CD14-positive monocyte (primary cell): ENCODE measurements at places on chromosomes 16 and 17. TPM values are rescaled to one million over a fixed set of nuclear protein-coding genes. Genes with fewer than 3 reads are reported as not detected.

DNA sequence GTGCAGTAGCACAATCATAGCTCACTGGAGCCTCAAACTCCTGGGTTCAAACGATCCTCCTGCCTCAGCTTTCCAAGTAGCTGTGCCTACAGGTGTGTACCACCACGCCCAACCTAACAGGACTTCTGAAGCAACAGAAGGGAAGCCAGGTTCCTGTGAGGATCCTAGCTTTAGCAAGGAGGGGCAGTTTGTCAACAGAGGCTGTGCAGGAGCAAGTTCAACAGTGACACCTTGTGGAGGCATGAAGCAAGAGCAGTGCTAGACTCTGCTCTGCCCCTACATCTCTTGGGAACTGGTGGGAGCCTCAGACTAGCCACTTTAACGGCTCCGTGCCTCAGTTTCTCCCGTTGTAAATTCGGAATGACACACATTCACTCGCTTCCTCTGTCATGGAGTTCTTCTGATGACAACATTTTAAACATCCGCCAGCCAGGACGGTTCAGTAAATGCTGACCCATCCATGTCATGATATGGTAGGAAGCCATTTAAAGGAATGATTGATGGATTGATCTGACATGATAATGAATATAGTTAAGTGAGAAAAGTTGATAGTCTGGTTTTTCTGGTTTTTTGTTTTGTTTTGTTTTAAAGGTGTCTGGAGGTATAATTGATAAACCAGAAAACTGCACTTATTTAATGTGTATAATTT is 218.7 kb downstream of the MRTFB start:
- no peak for DNase-seq

DNA sequence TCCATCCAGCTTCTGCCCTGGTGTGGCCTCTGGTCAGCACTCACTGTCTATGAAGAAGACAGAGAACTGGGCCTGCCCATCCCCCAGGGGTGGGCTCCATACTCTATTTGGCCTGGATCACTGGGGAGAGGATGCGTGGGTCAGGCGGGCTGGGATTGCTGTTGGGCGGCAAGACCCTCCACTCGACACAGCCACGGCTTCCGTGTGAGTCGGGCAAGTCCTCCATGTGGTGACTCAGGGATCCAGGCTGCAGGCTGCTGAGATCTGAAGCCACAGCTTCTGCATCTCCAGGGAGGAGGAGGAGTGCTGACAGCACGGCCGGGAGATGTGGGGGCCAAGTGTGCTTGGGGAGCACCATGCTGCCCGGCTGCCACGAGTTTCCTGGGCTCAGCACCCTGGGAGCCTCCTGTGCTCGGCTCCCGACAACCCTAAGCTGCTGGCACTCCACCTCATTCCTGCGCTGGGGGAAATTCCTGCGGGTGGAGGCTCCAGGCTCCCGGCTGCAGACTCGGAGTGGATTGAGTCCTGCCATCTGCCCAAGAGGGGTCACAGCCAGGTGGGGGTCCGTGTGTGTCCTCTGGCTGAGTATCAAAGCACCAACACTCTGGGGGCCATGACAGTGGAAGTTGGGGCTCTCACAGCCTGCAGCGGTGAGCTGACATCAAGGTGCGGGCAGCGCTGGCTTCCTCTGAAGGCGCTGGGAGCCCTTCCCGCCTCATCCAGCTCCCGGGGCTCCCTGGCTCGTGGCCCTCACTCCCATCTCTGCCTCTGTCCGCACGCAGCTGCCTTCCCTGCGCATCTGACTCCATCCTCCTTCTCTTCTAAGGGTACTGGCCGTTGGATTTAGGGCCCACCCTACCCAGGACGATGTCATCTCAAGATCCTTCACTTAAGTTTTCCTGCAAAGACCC is 24.4 kb upstream of the CBFA2T3 start:
- DNase-seq = no peak

ATP2A3 gene
- 46.5 and 48.9 TPM in 2 replicates for polyA plus RNA-seq

- no peak for DNase-seq
Observed at GRCh38 chr17:4163951-4164350, 21.0 kb downstream of the CYB5D2 start.

DNA sequence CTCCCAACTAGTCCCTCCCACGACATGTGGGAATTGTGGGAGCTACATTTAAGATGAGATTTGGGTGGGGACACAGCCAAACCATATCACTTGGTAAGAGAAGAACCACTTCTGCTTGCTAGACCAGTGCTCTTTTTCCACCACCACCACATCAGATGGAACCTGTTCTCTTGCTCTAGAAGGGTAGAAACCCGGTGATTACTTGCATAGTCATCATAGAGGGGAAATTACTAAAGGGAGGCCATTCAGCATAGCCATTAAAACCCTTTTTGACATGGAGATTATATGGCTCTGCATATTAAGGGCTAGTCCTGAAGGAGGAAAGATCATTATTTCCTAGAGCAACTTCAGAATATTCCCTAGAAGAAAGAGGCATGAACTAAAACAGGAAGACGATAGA is 1188.0 kb downstream of the CDH11 start:
- no peak for DNase-seq

MEFV gene
- 74.3 and 78.0 TPM in 2 replicates for polyA plus RNA-seq

DNA sequence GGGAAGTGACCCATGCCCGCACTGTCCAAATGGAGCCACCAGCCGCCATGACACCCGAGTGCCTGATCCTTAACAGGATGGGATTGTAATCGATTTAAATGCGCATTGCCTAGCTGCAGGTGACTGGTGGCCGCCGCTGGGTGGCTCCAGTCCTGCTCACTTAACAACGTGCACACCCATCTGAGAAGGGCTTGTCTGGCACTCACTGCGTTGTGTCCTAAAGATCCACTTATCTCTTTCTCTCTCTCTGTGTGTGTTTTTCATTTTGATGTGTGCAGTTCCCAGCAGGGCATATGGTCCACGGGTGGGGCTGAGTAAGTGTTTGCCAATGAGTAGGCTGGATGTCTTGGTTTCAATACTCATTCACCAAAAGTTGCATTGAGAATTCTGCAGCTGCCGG is 80.6 kb downstream of the IRF8 start:
- no peak for DNase-seq

DNA sequence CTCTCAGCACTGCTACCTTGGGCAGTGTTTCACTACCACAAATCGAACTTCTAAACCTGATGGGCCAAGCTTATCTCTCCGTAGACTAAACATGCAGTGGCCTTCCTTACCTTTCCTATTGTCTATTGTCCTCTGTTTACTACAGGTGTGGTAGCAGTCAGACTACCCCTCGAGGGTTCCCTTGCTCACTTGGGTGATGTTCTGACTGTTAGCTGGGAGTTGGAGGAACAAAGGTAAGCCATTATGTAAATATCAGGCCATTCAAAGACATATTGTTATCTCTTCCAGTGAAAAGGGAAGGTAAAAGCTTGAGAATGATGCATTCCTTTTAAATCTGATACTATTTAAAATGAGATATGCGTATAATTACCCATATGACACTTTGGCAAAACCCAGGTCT is 828.3 kb upstream of the EEF2KMT start:
- no peak for DNase-seq

ANKRD40CL gene
- polyA plus RNA-seq = not detected in 2 replicates

DNA sequence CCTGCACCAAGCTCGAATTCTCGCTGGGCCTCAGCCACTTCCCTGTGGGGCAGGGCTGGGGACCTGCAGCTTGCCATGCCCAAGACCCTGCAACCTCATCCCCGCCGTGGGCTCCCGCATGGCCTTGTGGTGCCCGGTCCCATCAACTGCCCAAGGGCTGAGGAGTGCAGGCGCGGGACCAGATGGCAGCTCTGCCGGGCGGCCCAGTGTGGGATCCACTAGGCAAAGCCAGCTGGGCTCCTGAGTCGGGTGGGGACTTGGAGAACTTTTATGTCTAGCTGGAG is 408.6 kb downstream of the UTP18 start:
- no peak for DNase-seq

NPW gene
- polyA plus RNA-seq = not detected

DNA sequence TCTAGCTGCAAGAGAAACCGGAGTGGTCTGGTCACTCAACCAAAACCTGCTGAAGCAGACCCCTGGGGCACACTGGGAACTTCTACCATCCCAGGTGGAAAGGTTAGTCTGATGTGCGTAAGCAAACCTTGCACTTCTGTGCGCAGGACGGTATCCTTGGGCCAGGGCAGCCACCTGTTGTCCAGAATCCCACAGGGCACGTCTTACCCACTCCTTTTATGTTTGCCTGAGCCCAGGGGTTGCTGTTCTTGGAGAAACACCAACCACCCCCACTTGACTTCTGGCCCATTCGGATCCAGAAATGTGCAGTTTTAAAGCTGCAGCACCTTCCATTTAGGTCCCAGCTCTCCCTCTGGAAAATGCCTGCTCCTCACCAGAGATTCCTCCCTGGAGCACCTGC is 18.7 kb downstream of the TBC1D24 start:
- DNase-seq = no peak

- peak; percentile 52 for DNase-seq
Observed at GRCh38 chr17:43994272-43995149, 9.9 kb upstream of the NAGS start.

DNA sequence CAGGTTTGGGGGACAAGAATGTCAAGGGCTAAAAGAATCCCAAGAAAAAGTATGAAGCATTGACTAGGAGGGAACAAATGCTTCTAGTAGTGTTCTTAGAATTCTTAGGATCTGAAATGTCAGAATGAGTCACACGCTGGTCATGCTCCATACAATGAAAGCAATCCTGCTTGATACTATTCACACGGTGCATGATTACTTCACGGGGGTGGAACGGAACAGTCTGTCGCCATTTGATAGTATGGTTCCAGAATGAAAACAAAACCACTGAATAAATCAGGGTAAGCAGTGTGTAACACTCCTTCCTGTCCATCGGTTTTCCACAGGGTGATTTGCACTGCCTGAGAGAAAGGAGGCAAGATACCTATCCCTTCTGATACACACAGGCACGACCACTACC is 22.9 kb upstream of the YWHAE start:
- DNase-seq = no peak

- DNase-seq = no peak
Observed at GRCh38 chr16:85002099-85002541, 9.2 kb downstream of the ZDHHC7 start.

- peak; percentile 71 for DNase-seq
Observed at GRCh38 chr16:67279296-67280089, at the start of gene PLEKHG4. PLEKHG4 (plus strand) TSS chr16:67279532; CDS start chr16:67280045, 513 bp downstream.

DNA sequence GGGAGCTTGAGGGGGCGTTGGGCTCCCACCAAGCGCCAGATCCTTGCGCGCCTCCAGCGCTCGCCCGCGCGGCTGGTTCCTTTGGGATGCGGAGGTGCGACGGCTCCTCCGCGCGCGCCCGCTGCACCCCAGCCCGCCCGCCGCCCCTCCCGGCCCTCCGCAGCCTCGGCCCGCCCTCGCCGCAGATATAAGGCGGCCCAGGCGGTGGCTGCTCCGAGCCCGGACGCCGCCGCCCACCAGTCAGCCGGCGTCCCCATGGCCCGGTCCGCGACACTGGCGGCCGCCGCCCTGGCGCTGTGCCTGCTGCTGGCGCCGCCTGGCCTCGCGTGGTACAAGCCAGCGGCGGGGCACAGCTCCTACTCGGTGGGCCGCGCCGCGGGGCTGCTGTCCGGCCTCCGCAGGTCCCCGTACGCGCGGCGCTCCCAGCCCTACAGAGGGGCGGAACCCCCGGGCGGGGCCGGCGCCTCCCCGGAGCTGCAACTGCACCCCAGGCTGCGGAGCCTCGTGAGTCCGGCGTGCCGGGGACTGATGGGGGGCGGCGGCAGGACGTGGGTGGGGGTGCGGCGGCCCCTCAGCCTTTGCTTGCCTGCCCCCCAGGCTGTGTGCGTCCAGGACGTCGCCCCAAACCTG is at the start of gene NPB:
Gene NPB, plus strand, starts transcription at position 216 of the 630 bp plus-strand sequence. Its CDS starts 40 bp downstream, at position 256.
- no peak for DNase-seq

PDIA2 gene
- polyA plus RNA-seq = not detected

DNA sequence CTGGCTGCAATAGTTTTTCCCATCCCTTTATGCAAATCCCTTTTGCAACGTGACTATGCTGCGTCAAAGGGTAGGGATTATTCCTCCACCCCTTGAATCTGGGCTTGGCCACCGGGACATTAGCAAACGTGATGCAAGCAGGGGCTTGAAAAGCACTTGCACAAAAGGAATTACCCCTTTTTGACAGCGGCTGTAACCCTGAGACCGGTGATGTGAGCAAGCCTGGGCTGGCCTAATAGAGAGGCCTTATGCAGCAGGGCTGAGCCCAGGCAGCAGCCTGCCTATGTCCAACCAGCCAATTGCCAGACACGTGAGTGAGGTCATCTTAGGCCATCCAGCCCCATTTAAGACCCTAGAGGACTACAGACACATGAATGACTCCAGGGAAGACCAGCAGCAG is 30.4 kb upstream of the PAFAH1B1 start:
- no peak for DNase-seq

- DNase-seq = no peak
Observed at GRCh38 chr17:79080761-79081290, 6.2 kb downstream of the ENGASE start.

COG7 gene
- polyA plus RNA-seq = 6.6 TPM

GRCh38 chr17:38982858-38983746 is 15.9 kb upstream of the FBXO47 start:
- peak; percentile 55 for DNase-seq

DNA sequence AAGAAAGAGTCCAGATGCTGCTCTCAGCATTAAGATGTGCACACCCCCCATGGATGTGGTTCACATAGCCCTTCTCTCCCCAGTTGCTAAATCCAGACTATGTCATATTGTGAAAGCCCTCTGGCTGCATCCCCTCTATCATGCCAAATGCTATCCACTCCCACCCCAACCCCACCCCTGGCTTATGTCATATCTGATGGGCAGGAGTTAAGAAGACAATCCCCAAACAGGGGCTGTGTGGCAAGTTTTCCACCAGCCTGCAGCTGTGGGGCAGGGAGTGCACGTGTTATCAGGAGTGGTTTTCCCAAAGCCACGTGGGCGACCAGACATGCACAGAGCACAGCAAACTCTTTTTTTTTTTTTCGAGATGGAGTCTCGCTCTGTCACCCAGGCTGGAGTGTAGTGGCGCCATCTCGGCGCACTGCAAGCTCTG is 10.0 kb downstream of the FAM117A start:
- no peak for DNase-seq

ZNF597 gene
- 1.0 TPM for polyA plus RNA-seq

CDRT4 gene
- polyA plus RNA-seq = 0.65 and 0.71 TPM in 2 replicates

GRCh38 chr17:77356690-77357201 is 216.0 kb downstream of the SEC14L1 start:
- no peak for DNase-seq

DNA sequence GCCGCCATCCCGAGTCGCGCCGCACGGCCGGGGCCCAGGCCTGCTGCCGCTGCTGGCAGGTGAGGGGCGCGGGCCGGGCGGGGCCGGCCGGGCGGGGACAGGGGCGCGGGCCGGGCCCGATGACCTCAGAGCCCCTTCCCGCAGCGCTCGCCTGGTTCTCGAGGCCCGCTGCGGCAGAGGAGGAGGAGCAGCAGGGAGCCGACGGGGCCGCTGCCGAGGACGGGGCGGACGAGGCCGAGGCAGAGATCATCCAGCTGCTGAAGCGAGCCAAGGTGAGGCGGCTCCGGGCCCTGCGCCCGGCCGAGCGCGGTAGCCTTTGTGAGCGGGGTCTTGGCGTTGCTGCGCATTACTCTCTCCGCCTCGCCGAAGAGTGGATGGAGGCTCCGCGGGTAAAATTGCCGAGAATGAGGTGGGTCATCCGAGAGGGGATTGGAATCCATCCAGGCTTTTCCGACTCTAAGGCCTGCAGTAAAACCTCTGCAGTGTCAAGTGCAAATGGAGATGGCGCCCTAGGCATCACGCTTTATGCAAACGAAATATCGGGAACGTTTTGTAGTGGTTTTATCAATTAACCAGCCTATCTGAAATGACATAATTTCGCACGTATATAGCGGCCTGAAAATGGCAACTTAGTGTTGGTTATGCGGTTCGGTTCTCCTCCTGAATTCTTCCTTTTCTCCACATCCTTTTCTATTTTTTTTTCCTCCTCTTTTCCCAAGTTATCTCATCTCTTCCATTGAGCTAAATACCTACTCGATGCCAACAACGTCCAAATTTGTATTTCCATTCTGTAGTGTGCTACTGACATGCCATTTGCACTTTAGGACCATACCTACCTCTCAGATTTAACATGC is 577 bp downstream of the TTC19 start:
- peak; percentile 49 for DNase-seq
